ENCODE measurements at places on chromosomes 7 and 10.
A peak's percentile ranks its signal among the peaks of the same experiment; 100 is the strongest.

DNA sequence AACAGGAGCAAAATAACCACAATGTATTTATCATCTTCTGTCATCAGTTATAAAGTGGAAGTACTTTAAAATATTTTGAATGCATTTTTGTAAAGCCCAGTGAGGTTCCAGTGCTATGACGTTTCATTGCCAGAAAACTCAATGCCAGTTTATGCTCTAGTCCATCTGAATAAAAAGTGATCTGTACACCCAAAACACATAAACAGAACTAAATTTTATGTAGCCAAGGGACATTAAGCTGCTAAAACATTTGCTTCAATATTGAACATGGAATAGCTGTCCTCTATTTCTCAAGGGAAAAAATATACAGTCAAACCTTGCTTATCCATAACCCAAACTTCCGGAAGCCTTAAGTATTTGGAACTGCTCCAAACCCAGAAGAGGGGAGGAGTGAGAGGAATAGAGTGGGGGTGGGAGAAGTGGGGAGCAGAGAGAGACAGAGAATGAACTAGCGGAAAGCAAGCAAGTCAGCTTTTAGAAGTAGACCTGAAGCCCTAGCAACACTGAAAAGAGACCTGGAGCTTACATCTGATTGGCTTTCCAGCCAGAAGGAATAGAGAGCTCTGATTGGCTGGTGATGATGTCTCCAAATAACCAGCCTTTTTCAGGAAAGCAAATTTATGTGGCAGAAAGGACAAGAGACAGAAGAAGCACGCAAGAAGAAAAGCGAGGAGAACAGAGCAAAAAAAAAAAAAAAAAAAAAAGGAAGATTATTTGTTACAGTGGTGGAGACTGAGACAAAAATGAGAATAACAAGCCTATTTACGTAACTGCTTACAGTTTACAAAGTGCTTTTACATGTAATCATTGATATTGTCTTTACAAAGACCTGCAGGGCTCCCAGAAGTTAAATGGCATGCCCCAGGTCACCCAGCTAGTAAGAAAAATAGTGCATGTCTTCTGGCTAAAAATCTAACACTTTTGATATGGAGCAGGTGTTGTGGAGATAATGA is 196.0 kb downstream of the RNLS start:
- peak; percentile 9 for DNase-seq

DNA sequence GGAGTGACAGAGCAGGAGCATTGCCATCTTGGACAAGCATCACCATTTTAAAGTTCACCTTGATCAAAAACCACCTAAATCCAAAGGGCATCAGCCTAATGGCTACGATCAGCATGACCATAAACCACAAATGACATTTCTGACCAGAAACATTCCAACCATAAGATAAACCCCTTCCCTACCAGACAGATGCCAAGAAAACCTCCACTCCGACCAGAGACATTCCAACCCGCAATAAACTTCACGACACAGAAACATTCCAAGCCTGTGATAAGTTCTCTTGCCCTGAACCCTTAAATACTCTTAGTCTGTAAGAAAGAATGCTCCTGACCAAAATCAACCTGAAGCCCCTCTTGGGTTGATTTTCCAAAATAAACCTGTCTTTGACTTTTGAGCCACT is 606.9 kb downstream of the POM121L12 start:
- no peak for DNase-seq

DNA sequence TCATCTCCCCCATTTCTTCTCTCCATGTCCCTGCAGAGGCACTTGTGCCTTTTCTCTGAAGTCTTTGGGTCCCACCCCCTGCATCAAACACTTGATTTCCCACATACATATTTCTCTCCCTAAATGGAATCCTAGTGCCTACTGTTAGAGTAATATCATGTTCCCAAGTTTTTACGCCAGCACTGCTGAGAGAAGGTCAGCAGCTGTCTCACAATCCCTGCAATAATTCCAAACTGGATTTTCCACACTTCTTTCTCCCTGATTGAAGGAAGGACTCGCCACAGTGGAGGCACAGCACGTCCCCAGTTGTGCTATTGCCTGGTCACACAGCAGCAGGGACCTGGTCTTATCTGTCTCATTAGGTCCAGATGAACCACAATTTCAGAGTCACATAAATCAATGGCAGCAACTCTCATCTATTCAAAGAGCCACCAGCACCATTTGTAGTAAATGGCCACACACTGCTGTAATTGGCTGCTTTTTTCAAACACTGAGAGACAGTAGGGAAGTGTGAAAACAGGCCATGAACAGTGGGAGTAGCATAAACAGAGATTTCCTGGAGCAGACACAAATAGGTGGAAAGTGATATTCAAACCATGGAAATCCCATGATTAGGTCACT is 605.5 kb downstream of the XPNPEP1 start:
- DNase-seq = no peak

DNA sequence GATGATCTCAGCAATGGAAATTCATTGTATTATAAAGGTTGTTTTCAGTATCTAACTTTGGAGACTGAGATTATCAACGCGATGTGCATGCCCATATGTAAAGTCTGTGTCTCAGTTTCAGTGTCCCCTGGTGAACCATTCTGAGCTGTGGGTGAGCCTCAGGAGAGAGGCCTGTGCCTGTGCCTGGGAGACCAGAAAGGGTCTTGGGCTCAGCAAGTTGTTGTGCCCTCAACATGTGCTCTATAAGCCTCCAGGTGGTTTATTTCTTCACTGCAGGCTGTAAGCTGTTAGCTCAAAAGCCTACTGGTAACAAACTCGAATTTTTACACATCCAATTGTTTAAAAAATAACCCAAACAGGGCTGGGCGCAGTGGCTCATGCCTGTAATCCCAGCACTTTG is 151.9 kb downstream of the PKD1L1 start:
- DNase-seq = no peak

DNA sequence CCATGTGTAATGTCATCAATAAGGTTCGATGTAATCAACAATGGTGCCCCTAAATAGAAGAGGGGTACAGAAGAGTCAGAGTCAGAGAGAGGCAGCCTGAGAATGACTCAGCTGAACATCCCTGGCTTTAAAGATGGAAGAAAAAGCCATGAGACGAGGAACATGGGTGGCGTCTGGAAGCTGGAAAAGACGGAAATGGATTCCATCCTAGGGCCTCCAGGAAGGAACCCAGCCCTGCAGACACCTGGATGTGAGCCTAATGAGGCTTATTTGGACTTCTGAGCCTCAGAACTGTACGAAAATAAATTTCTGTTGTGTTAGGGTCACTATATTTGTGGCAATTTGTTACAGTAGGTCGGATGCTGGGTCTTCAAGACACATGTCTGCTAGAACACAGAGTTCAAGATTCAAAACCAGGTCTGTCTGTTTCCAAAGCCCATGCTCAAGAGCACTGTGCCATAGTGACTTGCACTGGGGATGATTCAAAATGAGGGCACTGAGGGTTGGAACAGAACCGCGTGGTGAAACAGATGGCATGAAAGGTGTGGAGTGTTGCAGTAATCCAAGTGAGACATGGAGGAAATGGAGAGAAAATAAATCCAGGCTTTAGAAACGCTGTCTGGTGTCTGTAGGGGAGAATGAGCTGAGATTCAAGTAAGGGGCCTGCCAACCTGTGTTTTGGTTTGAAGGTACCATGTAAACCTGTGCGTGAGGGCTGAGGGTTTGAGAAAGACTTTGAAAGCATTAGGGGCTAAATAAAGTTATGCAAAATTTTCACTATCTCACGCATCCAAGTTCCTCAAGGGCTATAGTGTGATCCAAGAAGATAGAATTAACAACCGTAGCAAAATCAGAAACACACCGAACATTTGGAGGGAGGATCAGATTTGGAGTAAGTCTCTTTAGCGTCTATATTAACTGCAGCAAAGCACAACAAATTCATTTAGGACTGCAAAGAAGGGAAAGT is 849.1 kb upstream of the AUTS2 start:
- DNase-seq = no peak

DNA sequence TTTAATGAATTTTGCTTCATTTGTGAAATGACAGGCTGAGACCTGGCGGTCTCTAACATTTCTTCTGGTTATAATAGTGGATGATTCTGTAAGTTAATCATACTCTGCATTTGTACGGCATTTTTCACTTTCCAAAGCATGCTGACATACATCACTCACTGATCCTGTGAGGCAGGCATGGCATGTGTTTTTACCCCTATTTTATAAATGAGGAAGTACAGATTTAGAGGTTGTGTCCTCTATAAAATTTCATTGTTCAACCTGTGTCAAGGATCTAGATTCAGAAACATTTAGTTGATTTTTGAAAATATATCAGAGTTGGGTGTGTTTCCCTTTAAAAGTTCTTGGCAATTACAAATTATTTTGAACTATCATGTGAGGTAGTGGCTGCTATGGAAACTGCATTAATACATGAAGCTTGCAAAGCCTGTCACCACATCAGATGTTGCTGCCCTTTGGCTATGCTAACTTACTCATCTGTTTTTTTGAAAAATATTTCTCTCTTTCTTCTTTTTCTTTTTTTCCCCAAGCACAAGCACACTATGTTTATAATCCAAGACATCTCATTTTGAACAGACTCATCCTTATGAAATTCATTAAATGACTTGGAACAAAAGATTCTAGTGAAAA is 172.7 kb downstream of the GNAI1 start:
- DNase-seq = no peak

- no peak for DNase-seq
Observed at GRCh38 chr10:130957423-130957822, 354.1 kb downstream of the TCERG1L start.

DNA sequence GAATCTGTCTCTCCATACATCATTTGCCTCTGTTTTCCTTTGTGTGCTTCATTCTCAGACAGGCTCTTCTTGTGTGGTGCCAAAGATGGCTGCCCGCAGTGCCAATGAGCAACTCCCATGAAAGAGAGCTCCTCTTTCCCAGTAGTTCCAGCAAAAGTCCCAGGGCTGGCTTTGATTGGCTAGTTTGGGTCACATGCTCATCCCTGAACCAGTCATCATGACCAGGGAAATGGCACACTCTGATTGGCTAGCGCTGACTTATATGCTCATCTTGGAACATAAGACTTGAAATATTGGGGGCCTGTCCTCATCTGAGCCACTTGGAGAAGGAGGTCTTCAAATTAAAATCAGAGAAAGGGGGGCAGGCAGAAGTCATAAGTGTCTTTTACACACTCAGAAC is 112.7 kb downstream of the CDH23 start:
- no peak for DNase-seq

GRCh38 chr10:116307455-116307854 is 16.8 kb upstream of the CCDC172 start:
- DNase-seq = no peak

GRCh38 chr10:49281461-49281860 is 17.5 kb upstream of the C10orf71 start:
- DNase-seq = no peak

- no peak for DNase-seq
Observed at GRCh38 chr10:49534670-49535381, 4.1 kb downstream of the ERCC6 start.

GRCh38 chr10:92342796-92343195 is 51.8 kb downstream of the MARCHF5 start:
- DNase-seq = no peak

DNA sequence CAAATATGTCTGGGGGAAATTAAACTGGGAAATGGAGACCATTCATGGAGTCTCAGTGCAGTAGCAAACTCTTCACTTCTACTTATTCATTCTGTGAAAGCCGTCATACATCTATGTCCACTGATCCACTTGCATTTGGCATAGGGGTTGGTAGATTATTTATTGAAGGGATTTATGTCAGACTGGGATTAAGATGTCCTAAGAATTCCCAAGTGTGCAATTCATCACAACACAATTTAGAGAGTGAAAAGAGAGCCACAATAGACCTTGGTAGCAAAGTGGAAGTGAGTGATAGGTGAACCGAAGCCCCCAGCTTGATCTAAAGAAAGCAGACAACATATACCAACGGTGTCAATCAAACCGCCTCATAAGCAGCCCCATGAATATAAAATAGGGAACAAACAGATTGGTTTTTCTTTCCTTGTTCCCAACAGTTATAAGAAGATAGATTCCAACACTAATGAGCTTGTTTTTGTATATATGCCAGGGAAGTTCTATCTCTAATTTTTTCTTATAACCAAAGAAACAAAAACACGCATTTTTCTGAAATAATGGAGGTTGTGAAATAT is 234.3 kb downstream of the CACNA2D1 start:
- DNase-seq = no peak

GRCh38 chr7:116443101-116443523 is 56.4 kb upstream of the CAV2 start:
- no peak for DNase-seq

GRCh38 chr10:46014683-46015405 is 15.6 kb downstream of the NCOA4 start:
- DNase-seq = peak; percentile 17

DNA sequence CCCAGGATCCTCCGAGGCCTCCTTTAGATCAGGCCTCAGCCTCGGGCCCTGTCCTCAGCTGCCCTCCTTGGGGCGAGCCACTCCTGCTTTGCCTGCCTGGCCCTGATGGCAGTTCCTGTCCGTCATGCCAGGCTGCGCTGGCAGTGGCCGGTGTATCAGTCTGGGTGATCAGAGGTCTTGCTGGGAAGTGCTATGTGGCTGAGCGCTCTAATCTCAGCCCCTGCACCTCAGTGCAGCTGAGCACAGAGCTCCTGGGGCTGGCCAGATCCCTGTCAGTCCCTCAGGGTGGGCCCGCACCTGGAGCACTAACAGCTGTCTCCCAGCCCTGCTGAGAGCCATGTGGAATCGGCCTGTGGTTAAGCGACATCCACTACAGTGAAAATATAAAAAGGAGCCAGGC is 14.8 kb upstream of the CFAP46 start:
- no peak for DNase-seq

- no peak for DNase-seq
Observed at GRCh38 chr7:81138870-81139269, 220.0 kb upstream of the SEMA3C start.

GRCh38 chr10:75234683-75235374 is 928 bp downstream of the COMTD1 start:
- DNase-seq = no peak

DNA sequence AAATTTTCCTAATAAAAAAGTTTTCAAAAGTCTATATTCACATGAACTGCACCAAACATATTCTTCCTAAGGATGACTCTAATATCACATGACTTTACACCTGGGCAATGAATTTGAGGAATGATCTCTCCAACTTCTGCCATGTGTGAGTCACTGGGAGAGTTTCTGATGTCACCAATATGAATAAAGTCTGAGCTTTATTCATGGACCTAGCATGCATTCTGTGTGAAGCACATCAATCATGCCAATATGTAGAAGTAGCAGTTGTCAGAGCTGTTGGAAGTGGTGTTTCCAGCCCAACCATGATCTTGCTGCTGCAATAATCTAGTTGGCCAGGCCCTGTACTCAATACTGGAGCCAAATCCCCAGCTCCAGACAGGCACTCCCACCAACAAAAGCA is 91.7 kb upstream of the IFRD1 start:
- DNase-seq = no peak

DNA sequence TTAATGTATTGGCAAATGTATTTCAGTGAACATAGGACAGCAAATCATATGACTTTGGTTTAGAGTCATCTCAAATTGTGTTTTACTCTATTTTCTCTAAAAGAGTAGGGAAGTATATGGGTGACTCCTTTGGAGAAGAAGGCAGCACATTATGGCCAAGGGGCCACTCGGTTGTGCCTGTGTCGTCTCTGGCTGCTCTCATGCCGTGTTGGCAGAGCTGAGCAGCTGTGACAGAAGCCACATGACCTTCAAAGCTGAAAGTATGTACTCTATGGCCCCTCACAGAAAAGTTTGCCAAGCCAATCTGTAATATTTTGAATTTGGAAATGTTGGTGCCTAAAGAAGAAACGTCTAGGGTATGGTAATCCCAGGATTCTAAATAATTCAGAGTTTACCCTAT is 47.5 kb downstream of the TASOR2 start:
- DNase-seq = no peak

GRCh38 chr7:155880721-155881120 is 68.5 kb upstream of the SHH start:
- no peak for DNase-seq

GRCh38 chr10:36171953-36172940 is 530.2 kb upstream of the FZD8 start:
- DNase-seq = no peak
